ENCODE measurements at places on chromosomes 1 and 21.

DNA sequence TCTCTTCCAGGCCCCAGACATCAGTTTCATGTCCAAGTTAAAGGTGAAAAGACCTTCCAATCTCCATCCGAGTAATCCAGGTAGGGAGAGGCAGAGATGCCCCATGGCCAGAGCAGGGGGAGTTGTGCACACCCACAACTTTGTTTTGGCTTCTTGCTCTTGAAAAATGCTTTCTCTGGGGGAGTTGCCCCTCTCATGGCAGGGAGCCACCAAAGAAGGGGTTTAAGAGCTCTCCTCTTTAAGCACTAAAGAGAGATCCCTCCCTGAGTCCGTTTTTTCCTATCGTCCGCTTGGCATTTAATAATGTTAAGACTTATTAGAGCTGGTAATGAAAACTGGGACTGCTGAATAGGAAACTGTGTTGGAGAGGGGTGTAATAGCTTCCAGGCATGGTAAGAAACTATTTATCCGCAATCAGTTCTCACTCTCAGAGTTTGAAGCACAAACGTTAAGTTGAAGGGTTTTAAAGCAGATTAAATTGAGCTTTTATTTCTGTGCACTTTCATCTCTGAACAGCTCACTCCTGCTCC lies 8.3 kb downstream of the PAX7 start:
- no peak for DNase-seq

- DNase-seq: peak; percentile 18
Measured at GRCh38 chr1:232627645-232628334, 2.1 kb downstream of the SIPA1L2 start.

GRCh38 chr1:116690396-116690848 lies 22.9 kb upstream of the IGSF3 start:
- DNase-seq: no peak

- peak; percentile 90 for DNase-seq
Measured at GRCh38 chr1:33094971-33095604, 14.1 kb downstream of the AZIN2 start.

GRCh38 chr1:231913493-231913892 lies 286.9 kb downstream of the DISC1 start:
- DNase-seq: no peak

GRCh38 chr1:186442651-186443375 lies 18.1 kb downstream of the PDC start:
- DNase-seq: no peak

GRCh38 chr1:207962716-207963426 lies 51.9 kb upstream of the CD34 start:
- DNase-seq: no peak

DNA sequence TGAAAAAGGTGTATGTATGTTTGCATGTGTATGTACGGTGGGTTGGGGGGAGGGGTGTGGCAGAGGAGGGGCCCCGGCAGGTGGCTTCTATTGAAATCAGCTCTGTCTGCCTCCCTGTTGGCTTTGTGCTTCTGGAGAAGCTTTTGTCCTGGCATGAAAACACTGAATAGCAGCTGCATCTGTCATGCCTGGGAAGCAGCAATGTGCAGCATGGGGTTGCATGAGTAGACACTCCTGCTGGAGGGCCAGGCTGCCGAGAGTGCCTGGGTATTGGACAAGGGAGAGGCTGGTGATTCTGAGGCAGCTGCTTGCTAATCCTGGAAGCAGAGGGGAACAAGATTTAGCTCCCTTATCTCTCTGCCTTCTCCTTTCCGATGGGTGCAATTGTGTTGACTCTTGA lies 20.5 kb downstream of the MAPKAPK2 start:
- peak; percentile 97 for DNase-seq

DNA sequence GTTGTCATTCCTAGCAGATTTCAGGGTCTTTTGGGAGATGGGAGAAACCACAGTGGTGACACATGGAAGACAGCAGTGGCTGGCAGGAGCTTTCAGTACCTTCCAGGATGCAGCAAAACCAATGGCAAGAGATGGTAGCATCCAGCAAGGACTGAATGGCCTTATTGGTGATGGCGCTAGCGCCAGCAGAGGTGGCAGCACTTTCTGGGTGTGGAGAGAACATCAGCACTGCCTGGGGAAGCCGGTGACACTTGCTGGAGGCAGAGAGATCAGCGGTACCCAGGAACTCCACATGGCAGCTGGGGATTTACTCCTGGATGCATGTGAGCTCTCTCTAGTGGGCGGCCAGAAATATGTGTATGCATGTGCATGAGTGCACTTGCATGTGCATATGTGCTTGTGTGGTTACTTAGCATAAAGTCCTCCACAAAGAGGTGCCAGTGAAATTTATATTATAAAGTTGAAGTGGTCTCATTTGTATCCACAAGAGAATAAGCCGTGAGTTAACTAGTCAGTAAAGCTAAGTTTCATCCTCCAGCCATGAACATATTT lies 364.7 kb downstream of the LMX1A start:
- DNase-seq: no peak

DNA sequence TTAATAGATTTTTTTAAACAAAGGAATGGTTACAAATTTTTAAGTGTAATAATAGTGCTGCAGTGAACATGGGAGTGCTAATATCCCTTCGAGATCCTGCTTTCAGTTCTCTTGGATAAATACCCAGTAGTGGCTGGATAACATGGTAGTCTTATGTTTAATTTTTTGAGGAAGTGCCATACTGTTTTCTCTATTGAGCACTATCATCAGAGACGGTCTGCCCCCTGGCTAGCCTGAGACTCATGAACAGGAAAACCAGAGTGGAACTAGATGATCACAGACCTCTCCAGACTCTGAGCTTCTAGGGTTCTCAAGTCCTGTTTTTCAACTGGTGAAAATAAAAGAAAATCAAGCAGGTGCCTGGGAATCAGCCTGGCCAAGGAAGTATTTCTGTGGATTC lies 97.3 kb upstream of the MARK1 start:
- no peak for DNase-seq

GRCh38 chr21:42654179-42654912 lies 925 bp downstream of the PDE9A start:
- peak; percentile 84 for DNase-seq

- DNase-seq: no peak
Measured at GRCh38 chr1:89262643-89263042, 10.0 kb downstream of the GBP5 start.

All from SJCRH30 (cell line).